Jurkat, Clone E6-1 (cell line): ENCODE measurements at places on chromosomes 4 and X.
A peak's percentile ranks its signal among the peaks of the same experiment; 100 is the strongest.

GRCh38 chrX:110418316-110419235 lies 59.9 kb downstream of the RTL9 start:
- peak; percentile 20 for DNase-seq

DNA sequence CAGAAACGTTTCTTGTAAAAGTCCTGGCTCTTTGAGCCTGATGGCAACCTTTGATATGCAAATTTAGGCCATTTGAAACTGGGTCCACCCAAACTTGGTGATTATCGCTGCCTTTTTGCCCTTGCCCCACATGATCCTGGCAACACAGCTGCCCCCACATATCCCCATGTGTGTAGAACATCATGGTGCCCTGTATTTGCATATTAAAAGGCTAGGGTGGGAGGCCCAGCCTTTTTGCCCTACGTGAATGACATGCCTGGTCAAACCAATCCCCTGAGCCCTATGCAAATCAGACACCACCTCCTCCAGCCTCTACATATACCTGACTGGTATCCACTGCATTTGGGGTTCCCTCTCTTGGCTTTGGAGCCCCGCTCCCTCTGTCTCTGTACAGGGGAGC lies 202.4 kb downstream of the MAB21L2 start:
- DNase-seq, result no peak

DNA sequence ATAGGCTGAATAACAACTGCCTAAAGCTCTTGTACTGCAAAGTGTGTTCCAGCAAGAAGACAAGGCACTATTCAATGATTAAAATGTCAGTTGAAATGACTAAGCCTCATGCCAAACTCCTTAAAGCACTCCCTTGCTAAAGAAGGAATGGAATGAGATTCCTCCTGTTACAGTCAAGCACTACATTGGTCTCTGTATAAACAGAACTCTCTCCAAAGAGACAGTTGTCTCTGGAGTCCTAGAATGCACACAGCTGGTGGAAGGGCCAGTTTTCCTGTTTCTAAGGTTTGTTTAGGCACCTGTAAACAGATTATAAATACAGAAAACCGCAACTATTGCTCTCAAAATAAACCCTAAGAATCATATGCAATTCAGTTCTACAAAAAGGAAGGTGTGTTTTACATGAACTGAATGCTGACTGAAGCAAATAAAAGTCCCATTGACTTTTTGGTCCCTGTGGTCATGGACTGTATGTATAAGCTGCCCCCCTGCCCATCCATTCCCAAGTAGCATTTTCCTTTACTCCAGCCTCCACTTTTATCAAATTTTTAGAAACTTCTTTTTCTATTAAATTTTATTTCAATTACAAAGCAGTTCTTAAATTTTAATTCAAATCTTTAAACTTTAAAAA lies 47.0 kb downstream of the FAT1 start:
- no peak for DNase-seq

DNA sequence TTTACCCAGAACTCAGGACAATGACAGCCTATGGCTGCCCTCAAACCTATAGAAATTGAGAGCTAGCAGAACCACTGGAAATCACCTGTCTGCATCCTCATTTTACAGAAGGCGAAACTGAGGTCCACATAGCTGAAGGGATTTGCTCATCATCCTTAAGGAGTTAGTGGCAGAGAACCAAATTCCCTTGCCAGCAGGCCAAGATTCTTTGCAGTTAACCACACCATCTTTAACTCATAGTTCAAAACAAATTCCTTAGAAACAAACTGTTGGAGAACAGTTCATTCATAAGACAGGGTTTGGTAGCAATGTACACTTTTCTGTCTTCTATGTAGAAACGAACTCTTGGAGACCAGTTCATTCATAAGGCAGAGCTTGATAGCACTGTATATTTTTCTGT lies 37.9 kb upstream of the RAP2C start:
- DNase-seq, result no peak

DNA sequence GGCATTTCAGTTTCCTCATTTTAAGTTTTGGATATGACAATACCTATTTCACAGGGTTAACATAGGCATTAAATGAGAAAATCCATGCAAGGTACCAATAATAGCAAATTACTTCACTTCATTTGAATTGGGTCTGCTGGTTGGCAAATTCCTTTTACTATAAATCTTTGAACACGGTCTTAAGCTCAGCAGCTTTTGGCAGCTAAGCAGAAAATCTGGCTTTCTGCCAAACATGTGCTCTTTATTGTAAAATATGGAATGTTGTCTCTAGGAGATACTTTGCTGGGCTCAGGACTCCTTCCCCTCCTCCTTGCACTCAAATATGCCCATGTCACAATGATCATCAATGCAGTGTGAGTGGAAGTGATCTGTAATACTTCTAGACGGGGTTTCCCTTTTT lies 16.8 kb upstream of the DMP1 start:
- DNase-seq, result no peak

- no peak for DNase-seq
Measured at GRCh38 chrX:126718440-126718839, 101.1 kb upstream of the PRR32 start.

- no peak for DNase-seq
Measured at GRCh38 chrX:71482228-71482958, 50.5 kb upstream of the OGT start.

GRCh38 chrX:120522820-120523219 lies 37.9 kb downstream of the CUL4B start:
- no peak for DNase-seq

DNA sequence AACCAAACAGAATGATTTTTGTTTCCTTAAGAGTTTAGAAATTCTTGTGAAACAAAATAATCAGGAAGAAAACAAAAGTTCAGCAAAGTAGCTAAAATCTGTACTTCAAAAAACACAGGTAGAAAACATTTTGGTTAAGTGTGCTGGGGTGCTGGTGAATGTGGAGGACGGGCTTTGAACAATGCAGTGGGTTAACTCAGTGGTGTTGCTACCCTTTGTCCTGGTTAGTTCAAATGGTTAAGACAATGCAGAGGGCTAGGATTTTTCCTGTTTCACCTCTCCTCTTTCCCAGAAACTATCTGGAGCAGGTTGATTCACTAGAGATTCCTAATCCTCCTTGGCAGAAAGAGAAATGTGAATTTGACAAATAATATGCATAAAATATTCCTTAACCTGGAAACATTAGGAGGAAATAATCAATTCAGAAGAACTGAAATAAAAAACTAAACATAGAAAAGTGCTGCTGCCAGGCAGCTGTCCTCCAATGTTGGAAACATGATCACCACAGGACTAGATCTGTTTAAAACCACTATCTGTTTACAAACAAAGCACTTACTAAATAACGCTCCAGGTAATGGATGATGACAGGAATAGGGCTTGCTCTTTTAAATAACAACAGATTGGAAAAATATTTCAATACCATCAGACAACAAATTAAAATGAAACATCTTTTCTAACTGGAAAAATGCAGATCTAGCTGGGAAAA lies 148.9 kb downstream of the MAML3 start:
- DNase-seq, result no peak

DNA sequence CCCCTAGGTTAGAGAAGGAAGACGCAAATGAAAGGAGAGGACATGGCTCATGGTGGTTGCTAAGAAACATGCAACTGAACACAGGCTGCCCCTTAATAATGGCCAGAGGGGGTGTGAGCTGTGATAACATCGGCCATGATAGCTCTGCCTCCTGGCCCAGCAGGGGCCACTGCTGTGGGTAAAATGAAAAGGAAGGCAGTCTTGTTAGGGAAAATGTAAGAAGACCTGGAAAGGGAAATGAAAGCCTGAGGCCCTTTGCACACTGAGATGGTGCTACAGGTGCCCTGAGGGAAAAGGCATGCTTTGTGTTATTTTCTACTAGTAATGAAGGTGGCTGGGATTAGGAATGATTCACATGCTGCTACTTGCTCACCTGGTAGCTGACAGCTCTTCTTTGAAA lies 123.6 kb upstream of the MID1 start:
- DNase-seq, result no peak

GRCh38 chr4:157804986-157805385 lies 367.8 kb downstream of the GASK1B start:
- DNase-seq, result peak; percentile 7

GRCh38 chr4:142752202-142752786 lies 93.8 kb downstream of the INPP4B start:
- DNase-seq, result no peak

DNA sequence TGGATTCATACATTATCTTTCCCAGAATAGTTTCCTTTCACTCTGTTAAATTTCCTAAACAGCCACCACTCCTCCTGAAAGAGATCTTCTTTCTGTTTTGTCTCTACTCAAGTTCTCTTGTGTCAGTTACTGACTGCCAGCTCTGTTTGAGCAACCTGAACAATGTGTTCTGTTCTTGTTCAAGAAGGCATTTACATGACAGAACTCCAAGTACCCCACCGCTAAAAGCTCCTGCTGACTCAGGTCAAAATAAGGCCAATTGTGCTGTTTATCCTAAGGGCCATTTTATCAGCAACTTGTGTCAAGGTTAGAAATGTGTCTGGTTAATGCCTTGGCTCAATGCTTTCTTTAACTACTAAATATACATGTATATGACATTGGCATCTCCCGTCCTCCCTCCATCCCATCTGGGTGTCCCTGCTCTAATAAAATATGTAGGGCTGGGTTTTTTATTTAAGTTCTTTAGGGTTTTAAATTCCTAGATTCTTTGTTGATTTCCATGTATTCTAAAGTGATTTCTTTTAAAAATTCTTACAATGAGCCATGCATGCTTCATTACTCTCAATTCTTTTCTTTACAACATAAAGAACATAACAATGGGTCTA lies 144.3 kb upstream of the PAQR3 start:
- no peak for DNase-seq

- no peak for DNase-seq
Measured at GRCh38 chr4:39043861-39044363, 11.7 kb upstream of the TMEM156 start.

DNA sequence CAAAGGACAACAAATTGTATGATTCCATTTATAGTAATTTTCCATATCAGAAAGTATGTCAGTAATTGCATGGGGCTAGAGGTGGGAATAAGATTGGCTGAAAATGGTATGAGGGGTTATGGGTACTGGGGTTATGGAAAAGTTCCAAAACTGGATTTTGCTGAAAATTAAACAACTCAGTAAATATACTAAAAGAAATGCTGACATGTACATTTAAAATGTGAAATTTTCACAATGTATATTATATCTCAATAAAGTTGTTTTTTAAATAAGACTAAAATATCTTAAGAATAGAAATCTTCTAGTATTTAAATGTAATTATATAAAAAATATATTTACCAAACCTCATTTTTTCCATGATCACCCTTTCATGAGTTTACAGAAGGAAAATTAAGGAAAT lies 844.9 kb upstream of the SLIT2 start:
- DNase-seq, result no peak

GRCh38 chr4:168507178-168507815 lies 10.4 kb downstream of the PALLD start:
- DNase-seq, result no peak

DNA sequence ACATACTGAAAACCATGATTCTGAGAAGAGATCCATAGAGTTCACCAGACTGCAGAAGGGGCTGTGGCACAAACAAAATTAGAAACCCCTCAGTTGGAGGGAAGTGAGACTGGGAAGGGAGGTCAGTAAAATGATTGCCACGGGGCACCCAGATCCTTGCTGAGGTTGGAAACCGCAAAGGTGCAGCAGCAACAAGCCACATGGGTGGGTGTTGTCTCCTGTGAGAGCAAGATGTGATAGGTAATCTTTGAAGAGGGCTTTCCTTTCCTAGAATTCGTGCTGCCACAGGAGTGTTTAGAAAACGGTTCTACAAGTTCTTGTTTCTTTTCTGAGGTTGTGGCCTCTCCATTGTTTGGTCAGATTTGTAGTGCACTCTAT lies 85.5 kb downstream of the NFKB1 start:
- no peak for DNase-seq

- DNase-seq, result no peak
Measured at GRCh38 chr4:63049278-63049677, 1360.0 kb downstream of the TECRL start.

GRCh38 chr4:119525005-119525749 lies 103.4 kb downstream of the PDE5A start:
- DNase-seq, result no peak

GRCh38 chr4:112184438-112184837 lies 39.2 kb downstream of the FAM241A start:
- DNase-seq, result no peak

- DNase-seq, result peak; percentile 65
Measured at GRCh38 chr4:4430492-4431195, 43.7 kb downstream of the NSG1 start.

DNA sequence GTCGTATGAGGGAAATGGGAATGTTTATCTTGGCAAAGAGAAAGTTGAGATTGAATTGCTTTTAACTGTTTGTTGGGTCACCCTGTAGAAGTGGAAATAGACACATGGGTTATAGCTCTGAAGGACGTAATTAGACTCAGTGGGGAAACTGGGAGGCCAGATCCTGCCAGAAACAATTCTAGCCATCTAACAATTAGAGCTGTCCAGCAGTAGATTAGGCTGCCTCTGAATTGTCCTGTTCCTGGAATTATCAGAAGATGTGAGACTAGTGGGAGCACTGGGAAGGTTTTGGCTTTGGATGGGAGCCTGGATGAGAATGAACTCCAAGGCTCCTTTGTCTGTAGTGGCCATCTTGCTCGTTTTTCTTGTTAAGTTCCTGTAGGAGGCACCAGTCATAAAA lies 61.9 kb upstream of the IGFBP7 start:
- no peak for DNase-seq

DNA sequence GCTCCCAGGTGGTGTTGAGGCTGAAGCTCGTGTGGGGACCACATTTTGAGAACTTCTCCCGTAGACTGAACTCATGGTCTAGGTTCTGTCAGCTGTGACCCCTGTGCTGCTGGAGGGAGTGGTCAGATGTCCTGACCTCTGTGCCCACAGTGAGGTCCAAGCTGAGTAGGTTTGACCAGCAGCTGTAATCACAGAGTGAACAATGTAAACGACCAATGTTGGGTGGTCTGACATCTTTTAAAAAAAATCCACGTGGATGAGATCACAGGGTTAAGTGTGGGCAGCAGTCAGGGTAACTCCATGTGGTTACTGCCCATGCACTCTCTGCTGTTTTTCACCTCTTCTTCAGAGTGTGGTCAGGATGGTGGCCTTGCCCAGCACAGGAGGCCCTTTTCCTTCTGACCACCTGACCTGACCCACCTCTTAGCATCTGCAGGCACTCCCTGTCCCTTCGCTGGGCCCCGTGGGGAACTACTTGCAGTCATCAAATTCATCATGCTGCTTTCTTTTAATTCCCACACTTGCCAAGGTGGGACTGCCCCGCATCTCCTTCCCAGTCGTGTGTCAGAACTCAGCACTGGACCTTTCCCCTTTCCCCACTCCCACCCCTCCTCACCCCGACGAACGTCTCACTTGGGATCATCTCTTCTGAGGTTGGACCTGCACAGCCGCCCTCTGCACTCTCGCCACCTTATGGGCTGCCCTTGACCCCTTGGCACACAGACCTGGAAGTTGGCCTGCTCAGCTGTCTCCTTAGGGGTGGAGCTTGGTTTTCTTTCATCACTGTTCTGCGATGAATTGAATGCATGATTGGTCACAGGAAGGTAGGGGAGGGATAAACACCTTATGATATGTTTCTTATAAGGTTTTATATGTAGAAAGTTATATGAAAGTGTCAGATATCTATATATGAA lies 120.1 kb downstream of the PTTG2 start:
- no peak for DNase-seq

DNA sequence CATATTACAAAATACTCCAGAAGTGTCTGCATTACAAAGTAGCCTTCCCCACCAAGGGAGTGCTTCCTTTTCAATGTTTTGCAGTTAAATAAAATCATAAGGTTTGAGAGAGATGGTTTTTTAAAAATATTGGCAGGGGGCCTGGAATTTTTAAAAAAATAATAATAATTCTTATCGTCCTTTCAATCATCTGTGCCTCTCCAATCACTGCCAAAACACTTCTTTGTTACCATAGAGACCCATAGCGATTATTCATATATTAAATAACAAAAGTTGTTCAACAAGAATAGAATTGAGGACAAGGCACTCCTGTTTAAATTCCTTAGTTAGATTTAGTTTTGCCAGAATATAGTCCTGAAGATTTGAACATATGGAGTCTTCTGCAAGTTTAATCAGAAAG lies 203.1 kb downstream of the FAT4 start:
- no peak for DNase-seq
